Muscle of leg (tissue), 16 donors: ENCODE measurements at places on chromosomes 1 and 21. TPM values are rescaled to one million over a fixed set of nuclear protein-coding genes. Genes with fewer than 3 reads are reported as not detected.

GRCh38 chr1:2134621-2135307, 59.8 kb downstream of the FAAP20 start:
- H3K27ac ChIP-seq: peak overlapping the region; percentile 97
- H3K4me1 ChIP-seq: peaks cover 47% of the 10 kb centered on the region
- peak; percentile 43 for DNase-seq
- no peaks in the 10 kb centered on the region for H3K36me3 ChIP-seq
- no peak overlapping the region for H3K4me3 ChIP-seq

DNA sequence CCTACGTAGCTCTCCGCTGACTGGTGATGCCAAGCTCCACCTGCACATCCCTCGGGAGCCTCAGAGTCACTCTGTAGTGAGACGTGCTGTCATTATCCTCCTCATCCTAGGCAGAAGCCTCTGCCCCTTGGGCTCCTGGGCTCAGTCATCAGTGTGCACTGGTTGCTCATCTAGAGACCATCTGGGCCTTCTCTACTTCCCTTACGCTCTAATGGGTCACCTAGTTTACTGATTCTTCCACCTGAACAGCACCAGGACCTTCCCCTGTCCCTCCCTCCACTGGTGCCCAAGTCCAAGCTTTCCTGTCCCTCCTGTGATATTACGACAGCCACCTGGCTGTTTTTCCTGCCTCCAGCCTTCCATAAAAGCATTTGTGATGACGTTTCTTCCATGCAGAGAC, 136.1 kb upstream of the ERRFI1 start:
- no peak overlapping the region for H3K27ac ChIP-seq
- H3K27me3 ChIP-seq: no peaks in the 10 kb centered on the region
- DNase-seq: no peak
- H3K4me1 ChIP-seq: peaks cover 14% of the 10 kb centered on the region

GRCh38 chr1:152735648-152736047, 22.2 kb upstream of the KPRP start:
- H3K36me3 ChIP-seq: no peaks in the 10 kb centered on the region
- H3K27me3 ChIP-seq: no peaks in the 10 kb centered on the region
- no peak for DNase-seq
- no peaks in the 10 kb centered on the region for H3K4me1 ChIP-seq
- no peak overlapping the region for H3K27ac ChIP-seq
- H3K4me3 ChIP-seq: no peak overlapping the region

DNA sequence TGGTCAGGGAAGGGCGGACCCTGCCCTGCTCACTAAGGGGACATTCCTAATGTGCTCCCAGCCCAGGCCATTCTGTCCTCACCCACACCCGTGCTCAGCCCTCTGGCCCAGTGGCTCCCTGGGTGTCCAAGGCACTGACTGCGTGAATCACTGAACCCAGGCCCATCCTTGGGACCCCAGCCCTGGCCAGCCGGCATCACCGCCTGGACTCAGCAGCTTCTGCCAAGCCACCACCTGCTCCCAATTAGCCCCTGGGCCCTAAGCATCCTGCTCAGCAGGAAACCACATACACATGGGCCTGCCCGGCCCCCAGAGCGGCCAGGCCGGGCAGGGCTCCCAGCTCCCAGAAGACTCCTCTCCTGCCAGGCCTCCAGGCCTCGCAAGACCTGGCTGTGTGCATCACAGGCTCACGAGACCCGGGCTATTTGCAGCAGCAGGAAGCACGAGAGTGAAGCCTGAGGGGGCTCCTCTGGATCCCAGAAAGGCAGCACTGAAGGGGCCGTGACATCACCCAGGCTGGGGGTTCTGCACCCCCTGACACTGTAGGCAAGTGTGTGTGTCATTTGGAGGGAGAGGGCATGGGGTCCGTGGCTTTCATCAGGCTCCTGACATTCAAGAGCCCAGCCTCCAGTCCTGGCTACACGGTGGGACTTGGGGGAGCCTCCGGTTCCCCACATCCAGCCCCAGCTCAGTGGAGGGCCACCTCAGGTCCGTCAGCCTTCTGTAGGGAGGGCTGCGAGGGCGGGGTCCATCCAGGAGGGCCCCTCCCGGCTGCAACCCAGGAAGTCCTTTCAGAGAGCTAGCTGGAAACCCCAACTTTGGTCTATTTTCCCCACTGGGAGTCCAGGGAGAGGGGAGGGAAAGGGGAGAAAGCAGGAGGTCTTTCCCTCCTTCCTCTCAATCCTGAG, 1.6 kb downstream of the MFAP2 start:
- H3K4me3 ChIP-seq: peak overlapping the region; percentile 53
- H3K27me3 ChIP-seq: peaks cover 24% of the 10 kb centered on the region
- H3K4me1 ChIP-seq: peaks cover 49% of the 10 kb centered on the region
- peaks cover 4% of the 10 kb centered on the region for H3K36me3 ChIP-seq
- H3K27ac ChIP-seq: peak overlapping the region; percentile 47

DNA sequence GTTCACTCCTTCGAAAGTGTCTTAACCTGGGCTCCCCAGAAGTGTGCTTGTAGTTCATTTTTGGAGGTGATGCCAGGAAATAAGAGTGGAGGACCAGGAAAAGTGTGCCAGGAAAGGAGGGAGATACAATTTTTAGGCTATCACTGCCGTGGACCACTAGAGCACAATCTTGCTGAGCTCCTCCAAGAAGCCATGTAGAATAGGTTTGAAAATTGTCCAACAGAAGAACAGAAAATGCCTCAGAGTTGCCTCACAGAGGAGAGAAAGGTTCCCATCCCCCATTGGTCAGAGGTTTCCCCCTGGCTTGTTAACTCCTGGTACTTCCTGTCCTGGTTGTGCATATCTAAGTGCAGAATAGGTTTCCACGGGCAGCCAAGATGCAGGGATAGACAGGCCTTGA, 41.6 kb downstream of the CATSPERE start:
- no peaks in the 10 kb centered on the region for H3K4me1 ChIP-seq
- no peak for DNase-seq
- no peaks in the 10 kb centered on the region for H3K36me3 ChIP-seq
- H3K4me3 ChIP-seq: no peak overlapping the region
- no peak overlapping the region for H3K27ac ChIP-seq

Gene F11R
- total RNA-seq: 11.7 TPM

Gene HTR6
- total RNA-seq: not detected

DNA sequence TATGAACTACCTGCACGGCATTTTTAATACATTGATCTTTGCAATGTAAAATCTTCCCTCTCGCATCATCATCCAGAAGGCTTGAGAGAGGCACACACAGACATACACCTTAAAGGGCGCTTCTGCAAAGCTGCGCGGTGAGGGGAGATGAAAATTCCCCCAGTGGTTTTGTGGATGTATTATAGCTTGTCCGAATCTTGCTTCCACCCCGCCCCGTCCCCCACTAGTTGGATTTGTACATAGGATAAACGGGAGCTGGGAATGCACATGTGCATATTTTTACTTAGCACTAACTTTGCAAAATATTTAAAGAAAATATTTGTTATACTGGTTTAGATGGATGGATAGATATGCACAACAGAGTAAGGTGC, 542 bp upstream of the ASTN1 start:
- H3K4me3 ChIP-seq: peak overlapping the region; percentile 40
- H3K27ac ChIP-seq: no peak overlapping the region
- H3K36me3 ChIP-seq: no peaks in the 10 kb centered on the region
- no peak for DNase-seq

Gene PLA2G2C
- total RNA-seq: not detected
